CMK (cell line): ENCODE measurements at places on chromosomes 6 and 20.

DNA sequence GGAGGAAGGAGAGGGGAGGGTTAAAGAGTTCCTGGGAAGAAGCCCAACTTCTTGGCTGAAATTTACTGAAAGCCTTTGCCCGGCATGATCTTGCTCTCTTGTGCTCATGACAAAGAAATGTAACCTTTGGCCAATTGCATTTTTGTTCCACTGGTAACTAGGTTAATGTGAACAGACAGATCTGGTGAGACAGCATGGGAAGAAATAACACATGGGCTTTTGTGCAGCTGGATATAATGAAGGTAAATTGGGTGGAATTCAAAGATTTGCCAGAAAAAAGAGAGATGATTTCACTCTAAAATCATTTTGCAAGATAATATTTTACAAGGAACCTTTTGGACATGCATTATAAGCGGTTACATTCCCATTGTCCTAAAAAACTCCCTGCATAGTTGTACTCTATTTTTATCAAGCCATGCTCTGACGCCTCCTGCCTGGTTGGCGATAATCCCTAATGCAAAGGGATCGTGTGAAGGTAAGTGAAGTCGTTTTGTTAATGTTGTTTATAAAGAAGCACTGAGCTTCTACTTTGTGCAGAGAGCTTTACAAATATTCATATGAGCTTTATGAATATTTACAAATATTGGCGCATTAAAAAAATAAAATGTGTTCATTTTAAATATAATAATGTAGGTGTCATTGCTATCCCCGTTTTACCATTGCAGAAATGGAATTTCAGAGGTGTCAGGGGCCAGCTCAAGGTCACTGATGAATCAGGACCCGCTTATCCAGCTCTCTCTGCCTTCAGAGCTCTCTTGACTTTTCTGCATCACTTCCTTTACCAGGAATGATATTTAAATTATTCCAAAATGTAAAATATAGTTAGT is 161.3 kb upstream of the AGPAT4 start:
- no peak for DNase-seq

- DNase-seq, result no peak
These were observed 104.2 kb upstream of the GJE1 start for GRCh38 chr6:142028527-142028926.

DNA sequence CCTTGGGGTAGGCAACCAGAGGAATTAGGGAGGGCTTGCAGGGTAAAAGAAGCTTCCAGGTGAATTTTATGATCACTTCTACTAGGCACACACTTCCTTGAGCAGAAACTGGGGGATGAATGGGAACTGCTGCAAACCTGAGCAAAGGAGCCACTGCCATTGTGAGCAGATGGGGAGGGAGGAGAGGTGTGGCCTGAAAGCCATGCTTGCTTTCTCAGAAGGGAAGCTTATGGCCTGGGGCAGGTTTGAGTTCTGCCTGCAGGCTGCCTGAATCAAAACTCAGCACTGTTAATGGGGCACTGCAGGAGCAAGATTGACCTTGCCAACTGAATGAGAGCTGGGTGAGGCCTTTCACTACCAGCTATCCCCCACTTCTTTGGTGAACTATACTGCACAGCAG is 328.1 kb downstream of the NKAIN2 start:
- no peak for DNase-seq

DNA sequence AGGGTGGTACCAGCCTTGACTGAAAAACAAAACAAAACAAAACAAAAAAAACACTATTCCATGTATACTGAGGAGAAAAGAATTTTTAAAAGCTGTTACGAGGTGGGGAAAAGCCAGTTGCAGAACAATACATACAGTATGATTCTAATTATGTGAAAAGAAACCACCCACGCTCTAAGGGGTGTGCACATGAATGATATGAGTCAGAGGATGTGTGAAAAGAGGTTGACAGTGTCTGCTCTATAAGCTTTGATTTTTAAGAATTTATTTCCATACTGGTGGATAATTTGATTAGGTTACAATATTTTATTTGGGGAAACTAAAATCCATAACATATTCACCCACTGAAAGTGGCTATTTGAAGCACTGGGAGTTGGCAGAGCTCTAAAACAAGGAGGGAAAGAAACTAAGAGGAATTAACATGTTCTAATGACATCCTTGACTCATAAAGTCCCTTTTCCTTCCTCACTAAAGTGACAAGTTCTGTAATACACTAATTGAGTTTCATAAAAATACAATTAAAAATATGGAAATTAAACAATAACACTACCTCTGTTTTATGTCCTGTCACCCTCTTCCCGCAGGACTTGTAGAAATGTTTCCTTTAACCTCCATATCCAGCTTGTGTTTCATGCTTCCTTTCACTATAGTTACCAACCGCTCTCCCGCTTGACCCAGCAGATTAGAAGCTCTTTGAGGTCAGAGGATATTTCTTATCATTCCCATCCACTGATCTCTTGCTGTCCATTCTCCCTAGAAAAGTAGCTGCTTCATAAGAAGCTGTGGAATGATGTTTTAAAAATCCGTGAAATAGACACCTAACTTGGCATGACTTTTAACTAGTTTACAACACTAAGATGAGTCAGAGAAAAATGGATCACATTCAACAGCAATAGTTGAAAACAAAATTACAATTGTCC is 118.6 kb upstream of the CCDC28A start:
- no peak for DNase-seq
